B cell (primary cell): ENCODE measurements at places on chromosomes 6 and 20. TPM values are rescaled to one million over a fixed set of nuclear protein-coding genes. Genes with fewer than 3 reads are reported as not detected.

The TRDN gene
- not detected in 2 replicates for total RNA-seq

The TMEM74B gene
- total RNA-seq = 0.42 and 0.73 TPM in 2 replicates

The CYP21A2 gene
- 0.51 TPM in 1 of 2 replicates, not detected in the other for total RNA-seq

The PRR18 gene
- not detected in 2 replicates for total RNA-seq

The PHACTR1 gene
- total RNA-seq = 121 and 129 TPM in 2 replicates

The PTPRK gene
- total RNA-seq = 16.2 and 17.8 TPM in 2 replicates

The PAX1 gene
- total RNA-seq = not detected in 2 replicates

The AURKA gene
- total RNA-seq = 3.6 and 3.9 TPM in 2 replicates

The CST2 gene
- total RNA-seq = not detected in 2 replicates

The GSTA3 gene
- not detected in 2 replicates for total RNA-seq

The GOPC gene
- 25.0 and 26.7 TPM in 2 replicates for total RNA-seq

The GRM4 gene
- not detected in 2 replicates for total RNA-seq

The RFX6 gene
- not detected in 2 replicates for total RNA-seq

The MACROD2 gene
- 5.3 TPM in 2 replicates for total RNA-seq

The MATN4 gene
- not detected in 2 replicates for total RNA-seq

The CLPSL2 gene
- not detected in 2 replicates for total RNA-seq

The TRIM31 gene
- total RNA-seq = not detected in 2 replicates

The EPPIN gene
- not detected in 2 replicates for total RNA-seq

The PLCB4 gene
- not detected in 2 replicates for total RNA-seq

The PPP1R10 gene
- total RNA-seq = 157 and 177 TPM in 2 replicates

The DEFB132 gene
- not detected in 2 replicates for total RNA-seq

The FOXF2 gene
- total RNA-seq = not detected in 2 replicates

The TRIM40 gene
- not detected in 2 replicates for total RNA-seq

The ARFGEF3 gene
- not detected in 2 replicates for total RNA-seq

The MOCS1 gene
- total RNA-seq = 0.15 and 0.36 TPM in 2 replicates

The HRH3 gene
- not detected in 2 replicates for total RNA-seq

The COL20A1 gene
- total RNA-seq = not detected in 2 replicates

The DNAJC5 gene
- total RNA-seq = 32.6 and 33.3 TPM in 2 replicates

The TSHZ2 gene
- total RNA-seq = 5.7 and 7.7 TPM in 2 replicates

The PAK5 gene
- not detected in 2 replicates for total RNA-seq

The ZNF391 gene
- 4.4 and 7.0 TPM in 2 replicates for total RNA-seq

The TENT5A gene
- total RNA-seq = 9.4 and 11.1 TPM in 2 replicates

The LY6G6C gene
- not detected in 2 replicates for total RNA-seq

The CCN2 gene
- total RNA-seq = 0.81 and 1.0 TPM in 2 replicates

The LKAAEAR1 gene
- 1.8 and 1.9 TPM in 2 replicates for total RNA-seq

The BPIFB1 gene
- not detected in 2 replicates for total RNA-seq

The LTB gene
- 473 and 488 TPM in 2 replicates for total RNA-seq

The LGSN gene
- not detected in 2 replicates for total RNA-seq

The FOXC1 gene
- 0.39 and 0.52 TPM in 2 replicates for total RNA-seq

The ENTPD6 gene
- total RNA-seq = 64.4 and 71.3 TPM in 2 replicates

The ARMH2 gene
- total RNA-seq = 5.0 and 6.4 TPM in 2 replicates

The CCN5 gene
- not detected in 2 replicates for total RNA-seq

The MUCL3 gene
- not detected in 2 replicates for total RNA-seq

The ZNF184 gene
- total RNA-seq = 11.8 TPM in 2 replicates

The SNHG17 gene
- 49.6 and 64.3 TPM in 2 replicates for total RNA-seq

The ADGB gene
- total RNA-seq = not detected in 2 replicates
